Kidney (tissue), 22 donors: ENCODE measurements at places on chromosomes 6 and 20. TPM values are rescaled to one million over a fixed set of nuclear protein-coding genes. Genes with fewer than 3 reads are reported as not detected.

- H3K4me3 ChIP-seq, result no peak overlapping the region
- no peaks in the 10 kb centered on the region for H3K4me1 ChIP-seq
- no peaks in the 10 kb centered on the region for H3K27me3 ChIP-seq
- H3K27ac ChIP-seq, result no peak overlapping the region
Observed at GRCh38 chr6:145034664-145035063, 700.7 kb downstream of the EPM2A start.

DNA sequence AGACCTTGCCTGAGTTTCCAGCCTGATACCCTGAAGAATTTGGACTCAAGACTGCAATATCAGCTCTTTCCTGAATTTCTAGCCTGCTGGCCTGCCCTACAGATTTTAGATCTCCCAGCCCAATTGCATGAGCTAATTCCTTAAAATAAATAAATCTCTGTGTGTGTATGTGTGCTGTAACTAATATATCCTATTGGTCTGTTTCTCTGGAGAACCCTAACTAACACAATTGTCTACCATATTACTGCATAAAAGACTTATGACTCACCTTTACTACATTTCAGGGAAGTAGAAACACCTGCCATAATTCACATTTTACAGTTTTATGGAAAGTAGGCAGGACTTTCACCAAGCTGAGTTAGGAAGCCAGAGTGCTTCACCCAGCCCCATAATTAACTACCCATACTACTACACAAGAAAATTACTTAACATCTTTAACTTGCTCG, 90.7 kb upstream of the BEND6 start:
- H3K27ac ChIP-seq, result no peak overlapping the region
- no peak overlapping the region for H3K4me3 ChIP-seq
- no peaks in the 10 kb centered on the region for H3K36me3 ChIP-seq
- no peaks in the 10 kb centered on the region for H3K27me3 ChIP-seq
- no peak for DNase-seq

The LY6G6C gene
- not detected for total RNA-seq

The BPIFA3 gene
- not detected for total RNA-seq
